ENCODE measurements at places on chromosomes 13 and 19. TPM values are rescaled to one million over a fixed set of nuclear protein-coding genes. Genes with fewer than 3 reads are reported as not detected.

DNA sequence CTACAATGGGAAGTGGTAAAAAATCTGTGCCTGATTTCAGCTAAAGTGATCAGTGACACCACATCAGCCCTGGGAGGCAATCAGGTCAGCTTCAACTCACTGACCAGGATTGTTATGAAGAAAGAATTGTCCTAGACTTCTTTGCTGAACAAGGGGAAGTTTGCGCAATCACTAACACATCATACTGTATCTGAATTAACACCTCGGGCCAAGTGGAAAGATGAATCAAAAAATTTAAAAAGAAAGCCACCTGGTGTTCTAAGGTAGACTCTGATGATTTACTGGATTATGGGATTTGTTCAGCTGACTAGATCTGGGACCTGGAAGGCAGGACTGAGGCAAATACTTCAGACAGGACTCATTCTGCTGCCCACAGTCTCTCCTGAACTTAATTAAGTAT, 161.8 kb downstream of the DIAPH3 start:
- DNase-seq = no peak

- DNase-seq = peak; percentile 38
These were observed 125.5 kb downstream of the POSTN start for GRCh38 chr13:37473035-37473434.

Gene GNG7
- total RNA-seq = 1.1 TPM

Gene FFAR1
- total RNA-seq = not detected

Gene CGB5
- total RNA-seq = not detected

Gene FCHO1
- 21.7 TPM for total RNA-seq

GRCh38 chr13:66224663-66225062, 1005.5 kb downstream of the PCDH9 start:
- DNase-seq = peak; percentile 26
